ENCODE measurements at places on chromosomes 11 and 22.
A peak's percentile ranks its signal among the peaks of the same experiment; 100 is the strongest.

- DNase-seq: no peak
Measured at GRCh38 chr11:114064216-114064615, 4.7 kb downstream of the ZBTB16 start.

DNA sequence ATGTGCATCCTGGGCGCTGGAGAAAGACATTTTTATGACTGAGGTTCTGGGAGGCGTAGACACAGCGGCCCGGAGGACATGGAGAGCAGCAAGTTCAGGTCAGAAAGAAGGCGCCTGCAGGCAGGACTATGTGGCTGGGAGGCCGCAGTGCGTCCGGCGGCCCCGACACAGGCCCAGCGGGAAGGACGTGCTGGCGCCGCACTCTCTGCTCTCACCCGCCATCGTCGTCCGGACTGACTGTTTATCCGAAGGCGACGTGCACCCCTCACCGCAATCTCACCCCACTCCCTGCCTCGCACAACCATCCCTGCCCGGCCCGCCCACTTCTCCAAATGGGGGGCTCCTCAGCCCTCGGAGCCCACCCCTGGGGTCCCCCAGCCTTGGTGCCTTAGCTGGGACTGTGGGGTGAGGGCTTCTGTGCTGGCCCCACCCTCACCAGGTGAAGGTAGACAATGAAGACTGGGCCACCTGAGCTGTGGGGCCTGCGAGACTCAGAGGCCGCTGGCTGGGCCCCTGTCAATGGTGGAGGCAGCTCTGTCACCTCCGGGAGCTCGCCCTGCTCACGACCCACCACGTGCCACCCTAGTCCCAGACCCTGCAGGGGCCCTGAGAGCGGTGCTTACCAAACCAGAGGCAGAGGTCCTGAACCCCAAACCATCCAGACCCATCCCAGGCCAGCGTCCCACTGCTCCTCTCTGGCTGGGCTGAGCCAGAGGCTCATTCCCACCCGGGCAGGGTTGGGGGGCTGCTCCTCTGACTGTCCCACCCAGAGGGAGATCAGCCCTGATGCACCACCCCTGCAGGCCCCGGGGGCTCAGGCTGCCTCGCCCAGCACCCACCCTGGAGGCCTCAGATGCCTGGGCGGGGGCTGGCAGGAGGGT lies 16.2 kb upstream of the MUC5B start:
- DNase-seq: no peak

DNA sequence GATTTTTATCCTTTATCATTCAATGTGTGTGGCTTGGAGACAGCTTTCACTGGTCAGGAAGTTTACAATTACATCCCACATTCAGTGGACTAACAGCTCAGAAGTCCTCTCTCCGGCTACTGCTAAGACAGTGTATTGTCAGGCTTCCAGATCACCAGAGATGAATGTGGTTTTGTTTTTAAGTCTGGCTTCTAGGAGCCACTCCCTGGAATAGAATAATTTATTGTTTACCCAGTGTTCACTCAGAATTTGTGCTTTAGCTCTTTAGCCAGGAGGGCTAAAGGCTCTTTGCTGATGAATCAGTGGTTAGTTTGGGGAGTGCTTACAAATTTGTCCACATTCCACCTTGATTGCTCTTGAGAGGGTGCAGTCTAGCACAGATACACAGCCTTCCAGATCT lies 26.5 kb downstream of the TRIM77 start:
- no peak for DNase-seq

- DNase-seq: no peak
Measured at GRCh38 chr11:19426756-19427403, 186.1 kb upstream of the E2F8 start.

GRCh38 chr22:35475545-35475944 lies 65.1 kb upstream of the RASD2 start:
- DNase-seq: no peak

DNA sequence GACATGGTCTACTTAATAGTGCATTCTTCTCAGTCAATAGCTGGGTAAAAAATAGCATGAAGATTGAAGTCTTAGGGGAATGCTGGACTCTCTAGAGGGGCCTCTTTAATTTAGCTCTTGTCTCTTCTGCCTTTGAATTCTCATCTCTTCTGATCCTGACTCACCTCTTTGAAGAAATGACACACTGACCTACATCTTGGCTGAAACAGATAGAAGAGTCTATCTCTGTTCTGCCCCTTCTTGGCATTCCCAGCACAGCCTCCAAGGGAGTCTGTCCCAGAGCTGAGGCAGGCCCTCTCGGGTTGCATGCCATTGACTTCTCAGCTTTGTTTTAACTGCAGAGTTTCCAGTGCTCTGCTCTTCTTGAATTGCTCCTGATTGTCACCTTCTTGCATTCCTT lies 55.7 kb downstream of the PTPRJ start:
- no peak for DNase-seq

DNA sequence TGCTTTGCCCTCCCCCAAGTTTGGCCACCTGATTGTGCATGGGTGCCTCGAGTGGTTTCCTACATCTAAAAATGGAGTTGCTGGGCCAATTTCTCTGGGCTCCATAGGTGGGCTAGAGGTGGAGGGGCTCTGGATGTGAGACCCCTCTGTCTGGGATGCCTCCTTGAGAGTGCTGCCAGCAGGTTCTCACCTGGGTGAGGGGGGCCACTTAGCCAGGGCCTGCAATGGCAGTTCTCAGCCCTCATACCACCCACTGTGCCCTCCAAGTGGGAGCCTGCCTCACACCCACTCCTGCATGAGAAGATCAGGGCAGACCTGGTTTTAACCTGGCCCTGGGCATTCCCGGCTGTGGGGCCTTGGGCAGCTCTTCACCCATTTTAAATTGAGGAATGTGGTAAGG lies 83.9 kb downstream of the CABIN1 start:
- no peak for DNase-seq

- no peak for DNase-seq
Measured at GRCh38 chr22:48332438-48333322, 1495.0 kb downstream of the BRD1 start.

DNA sequence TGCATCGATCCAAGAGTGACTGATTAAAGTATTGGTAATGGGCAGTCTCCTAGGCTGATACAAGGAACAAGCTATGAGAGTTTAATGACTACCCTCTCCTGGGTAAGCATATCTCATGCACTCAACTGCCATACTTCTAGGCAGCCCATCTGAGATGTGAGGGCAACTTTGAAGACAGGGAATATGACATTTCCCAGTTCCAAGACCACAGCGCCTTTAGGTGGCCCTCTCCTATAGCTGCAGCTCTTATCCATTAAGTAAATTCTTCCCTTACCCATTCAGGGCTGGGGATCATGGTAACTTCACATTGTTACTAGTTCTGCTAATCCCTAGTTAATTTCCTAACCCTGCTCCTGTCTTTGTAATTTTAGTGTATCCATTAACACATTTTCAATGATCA lies 157.3 kb upstream of the CTSC start:
- DNase-seq: no peak

DNA sequence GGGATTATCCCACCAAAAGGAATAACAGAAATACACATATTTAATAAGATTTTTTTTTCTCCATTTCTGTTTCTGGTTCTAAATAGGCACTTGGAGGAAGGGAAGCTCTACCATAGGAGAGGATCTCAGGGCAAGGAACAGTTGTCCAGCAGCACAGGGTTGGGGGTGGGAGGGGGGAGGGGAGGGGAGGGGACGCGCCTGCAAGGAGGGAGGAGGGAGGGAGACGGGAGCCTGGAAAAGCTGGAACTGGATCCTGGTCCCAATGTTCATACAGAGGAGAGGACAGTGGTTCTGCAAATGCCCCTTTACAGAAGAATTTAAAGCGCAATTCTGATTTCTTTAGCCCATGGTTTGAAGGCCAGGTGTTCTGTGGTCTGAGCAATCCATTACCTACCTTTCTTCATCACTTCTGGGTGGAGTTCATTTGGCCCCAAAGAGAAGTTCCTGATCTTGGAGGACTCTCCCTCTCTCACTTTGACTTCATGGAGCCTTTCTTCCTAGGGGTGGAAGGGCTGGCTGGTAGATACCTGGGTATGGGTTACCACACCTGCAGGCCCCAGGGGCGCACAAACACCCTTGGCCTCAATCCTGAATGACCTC lies 348.9 kb upstream of the NCAM1 start:
- peak; percentile 22 for DNase-seq

- peak; percentile 56 for DNase-seq
Measured at GRCh38 chr22:20418211-20418788, 19.3 kb downstream of the SCARF2 start.

GRCh38 chr22:49900441-49901230 lies 17.6 kb downstream of the ALG12 start:
- DNase-seq: no peak

GRCh38 chr11:44051171-44051570 lies 3.4 kb downstream of the ACCSL start:
- DNase-seq: no peak

- DNase-seq: no peak
Measured at GRCh38 chr22:23302171-23303002, 122.1 kb downstream of the BCR start.

DNA sequence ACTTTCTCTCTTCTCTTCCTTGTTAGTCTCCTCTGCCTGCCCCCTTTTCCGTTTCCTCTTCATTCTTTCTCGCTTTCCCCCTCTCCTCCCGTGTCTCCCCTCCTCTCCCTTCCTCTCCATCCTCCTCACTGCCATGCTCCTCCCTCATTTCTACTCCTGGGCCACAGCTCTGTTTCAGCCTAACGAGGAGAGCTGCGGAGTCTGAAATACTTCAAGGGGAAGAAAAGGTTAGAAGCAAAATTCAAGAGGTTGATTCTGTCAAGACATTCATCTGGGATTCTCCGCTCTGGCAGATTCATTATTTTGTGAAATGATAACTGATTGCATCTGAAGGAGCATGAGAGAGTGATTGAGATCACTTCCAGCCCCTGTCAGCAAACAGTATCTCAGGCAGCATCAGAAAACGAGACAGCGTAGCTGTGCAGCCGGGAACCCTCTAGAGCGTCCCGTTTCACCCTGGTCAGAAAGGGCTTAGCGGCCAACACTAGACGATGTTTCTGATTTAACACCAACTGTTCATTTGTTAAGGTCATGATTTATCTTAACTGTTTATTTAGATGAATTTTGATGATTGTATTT lies 279.3 kb upstream of the B3GAT1 start:
- no peak for DNase-seq

DNA sequence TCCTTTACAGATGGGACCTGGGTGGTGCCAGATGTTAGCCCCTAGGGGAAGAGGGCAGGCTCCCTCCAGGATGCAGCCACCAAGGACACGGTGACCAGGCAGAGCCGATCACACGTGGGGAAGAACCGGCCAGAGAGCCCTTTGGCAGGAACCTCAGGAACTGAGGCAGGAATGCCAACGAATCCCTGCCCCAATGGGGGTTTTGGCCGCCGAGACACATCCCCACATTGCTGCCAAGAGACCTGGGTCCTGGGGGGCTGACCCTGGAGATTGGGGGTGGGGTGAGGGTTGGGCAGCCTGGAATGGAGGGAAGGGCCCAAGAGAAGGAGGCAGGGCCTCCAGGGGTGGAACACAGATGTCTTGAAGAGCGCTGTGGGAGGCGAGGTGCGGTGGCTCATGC lies 28.7 kb upstream of the LMO1 start:
- DNase-seq: no peak

- DNase-seq: peak; percentile 25
Measured at GRCh38 chr11:57248780-57249383, 11.8 kb upstream of the APLNR start.

DNA sequence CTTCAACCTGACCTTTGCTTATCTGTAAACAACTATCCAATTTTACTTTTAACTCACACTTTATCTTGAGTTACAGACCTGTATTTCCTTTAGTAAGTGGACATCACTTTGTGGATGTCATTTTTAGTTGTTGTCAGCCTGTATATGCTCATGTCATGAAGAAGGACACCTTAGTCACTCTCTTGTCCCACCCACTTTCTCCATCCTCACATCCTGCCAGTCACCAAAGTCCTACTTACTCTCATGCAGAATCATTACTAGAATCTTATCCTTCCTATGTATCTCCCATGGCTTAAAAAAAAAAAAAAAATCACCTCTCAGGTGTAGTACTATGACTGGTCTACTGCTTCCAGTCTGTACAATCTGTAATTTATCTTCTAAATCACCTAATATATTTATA lies 43.3 kb downstream of the SESN3 start:
- DNase-seq: no peak

- DNase-seq: no peak
Measured at GRCh38 chr11:64249563-64250414, 1.5 kb upstream of the PLCB3 start.

DNA sequence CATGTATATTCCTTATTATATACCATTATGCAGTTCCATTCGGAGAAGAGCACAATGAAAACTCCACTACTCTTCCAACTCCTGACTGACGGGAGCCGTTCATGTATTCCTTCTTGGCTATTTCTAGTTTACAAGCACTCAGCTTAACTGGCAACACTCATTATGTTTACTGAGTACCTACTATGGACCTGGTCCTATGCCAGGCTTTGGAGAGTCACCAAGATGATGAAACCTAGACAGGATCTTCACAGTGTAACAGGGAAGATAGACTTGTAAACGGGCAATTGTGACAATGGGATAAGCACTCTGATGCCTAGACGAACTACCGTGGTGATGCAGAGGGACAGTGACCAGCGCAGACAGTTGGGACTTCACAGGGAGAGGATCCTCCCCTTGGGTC lies 22.3 kb upstream of the ST3GAL4 start:
- DNase-seq: no peak

- DNase-seq: no peak
Measured at GRCh38 chr11:19060629-19061028, at the start of gene MRGPRX2. MRGPRX2 (minus strand) TSS chr11:19060717; CDS start chr11:19056402, 4,315 bp downstream.

GRCh38 chr11:5624489-5625279 lies at the start of gene TRIM34:
TRIM34 (plus strand) TSS chr11:5625001; CDS start chr11:5632332, 7,331 bp downstream.
- no peak for DNase-seq

DNA sequence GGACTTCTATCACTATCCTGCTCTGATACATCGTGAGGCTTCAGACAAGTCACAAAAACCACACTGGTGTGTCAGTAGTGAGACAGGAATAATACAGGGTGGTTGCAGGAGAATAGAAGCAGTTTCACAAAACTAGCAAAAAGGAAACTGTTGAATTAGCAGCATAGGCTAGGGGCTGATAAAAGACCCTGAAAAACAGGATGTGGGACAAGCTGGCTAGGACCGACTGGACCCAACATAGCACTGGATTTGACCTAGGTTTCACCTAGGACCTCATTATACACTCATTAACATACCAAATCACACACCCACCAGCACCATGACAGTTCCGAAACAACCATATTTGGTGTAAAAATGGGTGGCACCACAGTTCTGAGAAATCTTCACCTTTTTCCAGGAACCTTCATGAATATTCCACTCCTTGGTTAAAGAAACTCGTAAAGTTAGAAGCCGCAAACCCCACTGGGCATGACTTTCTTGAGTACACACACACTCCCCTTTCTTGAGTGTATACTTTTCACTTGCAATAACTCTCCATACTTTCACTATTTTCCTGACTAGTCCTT lies 76.2 kb downstream of the SLC1A2 start:
- no peak for DNase-seq

Measured in NCI-H510A treated with DMSO at 0.1 percent for 48 hours (cell line).